ENCODE measurements at places on chromosomes 4 and X. TPM values are rescaled to one million over a fixed set of nuclear protein-coding genes. Genes with fewer than 3 reads are reported as not detected.

Gene SYN1
- 0.36 TPM for total RNA-seq

Gene SOX3
- not detected for total RNA-seq

Gene BMP3
- total RNA-seq = 0.13 TPM

Gene MAGEA1
- not detected for total RNA-seq

Gene CHST7
- total RNA-seq = 12.7 TPM

Gene BRS3
- total RNA-seq = not detected

Gene DUX4
- not detected for total RNA-seq

Gene SLC9B1
- 0.76 TPM for total RNA-seq

Gene CCDC120
- 0.98 TPM for total RNA-seq

Gene MAGEA2B
- total RNA-seq = not detected

Gene TLR3
- total RNA-seq = 3.1 TPM

Gene ZC4H2
- total RNA-seq = 4.0 TPM

Gene WAS
- total RNA-seq = 0.13 TPM

Gene DRP2
- total RNA-seq = 1.8 TPM

Gene FGG
- not detected for total RNA-seq

Gene ALPK1
- 17.5 TPM for total RNA-seq

Gene ATP8A1
- total RNA-seq = 4.6 TPM

Gene TMEM255A
- 0.07 TPM for total RNA-seq

Gene MAB21L2
- 4.6 TPM for total RNA-seq

Gene SH3BGRL
- 50.8 TPM for total RNA-seq

Gene MAGEE1
- 2.9 TPM for total RNA-seq

Gene GUCY1A1
- total RNA-seq = 0.69 TPM

Gene PIN4
- 6.0 TPM for total RNA-seq

Gene ARAP2
- total RNA-seq = 0.52 TPM

Gene CT45A3
- not detected for total RNA-seq

Measured in smooth muscle cell of the pulmonary artery (primary cell).